Activated naive CD4-positive, alpha-beta T cell treated with anti-CD3 and anti-CD28 coated beads for 36 hours (primary cell): ENCODE measurements at places on chromosomes 16 and 17. TPM values are rescaled to one million over a fixed set of nuclear protein-coding genes. Genes with fewer than 3 reads are reported as not detected.

GRCh38 chr16:66926171-66926947 lies 1.0 kb upstream of the RRAD start:
- H3K27me3 ChIP-seq: peaks cover 24% of the 10 kb centered on the region
- H3K36me3 ChIP-seq: no peaks in the 10 kb centered on the region
- H3K27ac ChIP-seq: no peak overlapping the region
- no peak for DNase-seq

GRCh38 chr17:78915872-78916632 lies 9.1 kb downstream of the TIMP2 start:
- H3K27me3 ChIP-seq: no peaks in the 10 kb centered on the region
- H3K4me3 ChIP-seq: no peak overlapping the region
- H3K4me1 ChIP-seq: no peaks in the 10 kb centered on the region
- no peak for DNase-seq

- H3K4me1 ChIP-seq: peaks cover 62% of the 10 kb centered on the region
- no peaks in the 10 kb centered on the region for H3K27me3 ChIP-seq
- peak overlapping the region; percentile 96 for H3K27ac ChIP-seq
- peaks cover 5% of the 10 kb centered on the region for H3K36me3 ChIP-seq
- peak overlapping the region; percentile 55 for H3K4me3 ChIP-seq
These were observed 37.9 kb downstream of the IRF8 start for GRCh38 chr16:85936816-85937215.

- no peak overlapping the region for H3K27ac ChIP-seq
- H3K4me1 ChIP-seq: no peaks in the 10 kb centered on the region
- H3K27me3 ChIP-seq: peaks cover 4% of the 10 kb centered on the region
- H3K36me3 ChIP-seq: no peaks in the 10 kb centered on the region
These were observed 123.4 kb downstream of the ASIC2 start for GRCh38 chr17:33169580-33170285.

DNA sequence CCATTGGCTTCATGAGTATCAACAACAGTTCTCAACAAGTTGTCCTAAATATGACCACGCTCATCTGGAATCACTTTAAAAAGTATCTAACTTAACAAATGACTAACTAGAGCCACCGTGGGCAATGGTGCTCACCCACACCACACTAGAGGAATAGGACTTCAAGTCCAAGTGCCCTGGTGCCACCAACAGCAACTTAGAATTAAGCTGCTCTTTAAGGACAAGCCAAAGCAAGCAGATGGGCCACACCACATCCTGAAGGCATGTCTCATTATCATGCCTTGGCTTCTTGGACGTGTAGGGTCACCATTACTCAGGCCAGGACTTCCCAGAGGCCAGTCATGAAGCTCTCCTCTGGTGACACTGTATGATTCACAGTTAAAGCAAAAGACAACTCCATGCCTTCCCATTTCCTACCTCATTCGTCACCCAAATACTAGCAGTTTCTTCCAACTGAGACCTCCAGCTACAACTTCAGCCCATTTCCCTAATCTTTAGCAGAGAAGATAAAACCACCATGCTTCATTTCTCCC lies 9.4 kb upstream of the SLC6A4 start:
- peaks cover 23% of the 10 kb centered on the region for H3K36me3 ChIP-seq
- DNase-seq: no peak
- H3K4me1 ChIP-seq: no peaks in the 10 kb centered on the region
- H3K4me3 ChIP-seq: no peak overlapping the region
- peaks cover 5% of the 10 kb centered on the region for H3K27me3 ChIP-seq

DNA sequence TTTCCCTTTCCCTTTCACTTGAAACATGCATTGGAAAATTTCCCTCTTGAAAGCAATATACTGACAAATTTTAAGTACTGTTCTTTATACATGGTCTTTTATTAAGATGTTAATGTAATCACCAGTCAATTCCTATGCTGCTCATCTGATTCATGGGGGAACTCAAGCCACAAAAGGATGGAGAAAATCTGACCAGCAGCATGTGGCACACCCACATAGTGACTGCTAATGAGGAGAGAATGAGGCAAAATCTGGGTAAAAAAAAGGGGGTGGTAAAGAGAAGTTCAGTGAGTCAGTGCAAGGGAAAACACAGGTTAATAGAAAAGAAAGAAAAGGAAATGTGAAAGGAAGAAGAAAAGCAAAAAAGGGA lies 11.3 kb downstream of the RFFL start:
- peak overlapping the region; percentile 81 for H3K27ac ChIP-seq
- DNase-seq: no peak
- no peaks in the 10 kb centered on the region for H3K27me3 ChIP-seq
- peak overlapping the region; percentile 32 for H3K4me3 ChIP-seq
- peaks cover 64% of the 10 kb centered on the region for H3K4me1 ChIP-seq

DNA sequence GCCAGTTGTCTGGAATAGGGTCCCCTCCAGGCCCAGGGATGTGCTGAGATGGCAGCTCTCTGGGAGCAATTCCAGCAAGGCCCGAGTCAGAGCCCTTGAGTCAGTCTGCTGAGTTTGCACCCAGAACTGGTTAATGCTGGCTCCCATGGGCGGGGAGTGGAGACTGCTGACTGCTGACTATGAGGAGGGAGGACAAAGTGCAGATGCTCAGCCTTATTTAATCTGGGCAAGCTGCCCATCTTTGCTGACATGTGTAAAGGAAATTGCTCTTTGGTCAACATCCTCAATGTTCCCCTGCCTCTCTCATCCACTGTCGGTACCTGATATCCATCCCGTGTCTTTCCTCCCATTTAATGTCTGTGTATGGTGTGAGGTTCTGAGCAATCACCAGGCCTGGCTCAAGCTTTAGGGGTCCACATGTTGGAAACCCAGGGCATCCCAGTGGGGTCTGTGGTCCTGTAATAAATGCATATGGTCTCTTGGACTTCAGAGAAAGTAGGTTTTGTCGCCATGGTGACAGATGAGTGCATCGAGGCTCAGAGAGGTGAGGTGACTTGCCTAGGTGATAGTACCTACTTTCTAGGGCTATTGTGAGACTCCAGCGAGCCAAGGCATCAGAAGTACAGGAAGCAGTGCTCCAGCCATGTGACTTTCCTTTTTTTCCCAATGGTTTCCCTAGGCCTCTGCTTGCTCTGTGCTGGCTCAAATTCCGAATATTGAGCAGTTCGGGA lies 20.0 kb upstream of the RNF135 start:
- no peak overlapping the region for H3K4me3 ChIP-seq
- H3K4me1 ChIP-seq: no peaks in the 10 kb centered on the region
- H3K36me3 ChIP-seq: no peaks in the 10 kb centered on the region
- no peak overlapping the region for H3K27ac ChIP-seq
- H3K27me3 ChIP-seq: no peaks in the 10 kb centered on the region

METTL22 gene
- 48.4 TPM for total RNA-seq

GSPT1 gene
- total RNA-seq: 165 TPM

TBC1D3I gene
- total RNA-seq: not detected
